Lower leg skin (tissue), 4 donors: ENCODE measurements at places on chromosomes 13 and 19.

GRCh38 chr13:51942189-51942588 lies 69.1 kb downstream of the ATP7B start:
- DNase-seq: no peak

- no peak for DNase-seq
Measured at GRCh38 chr19:38711726-38712153, 32.5 kb downstream of the CAPN12 start.

DNA sequence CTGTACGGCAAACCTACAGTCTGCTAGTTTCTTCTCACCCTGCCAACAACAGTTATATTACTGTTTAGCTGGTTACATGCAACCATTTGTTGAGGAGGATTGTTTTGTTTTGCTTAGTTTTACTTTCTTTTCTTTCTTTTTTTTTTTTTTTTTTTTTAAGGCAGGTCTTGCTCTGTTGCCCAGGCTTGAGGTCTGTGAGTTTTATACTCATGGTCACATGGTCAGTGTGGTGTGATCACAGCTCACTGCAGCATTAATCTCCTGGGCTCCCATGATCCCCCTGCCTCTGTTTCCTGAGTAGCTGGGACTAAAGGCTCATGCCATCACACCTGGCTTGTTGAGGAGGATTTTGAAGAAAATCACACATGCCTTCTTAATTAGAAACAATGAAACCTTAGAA lies 505.6 kb downstream of the GPC5 start:
- DNase-seq: no peak

- DNase-seq: no peak
Measured at GRCh38 chr13:77353995-77354394, 27.1 kb upstream of the MYCBP2 start.

DNA sequence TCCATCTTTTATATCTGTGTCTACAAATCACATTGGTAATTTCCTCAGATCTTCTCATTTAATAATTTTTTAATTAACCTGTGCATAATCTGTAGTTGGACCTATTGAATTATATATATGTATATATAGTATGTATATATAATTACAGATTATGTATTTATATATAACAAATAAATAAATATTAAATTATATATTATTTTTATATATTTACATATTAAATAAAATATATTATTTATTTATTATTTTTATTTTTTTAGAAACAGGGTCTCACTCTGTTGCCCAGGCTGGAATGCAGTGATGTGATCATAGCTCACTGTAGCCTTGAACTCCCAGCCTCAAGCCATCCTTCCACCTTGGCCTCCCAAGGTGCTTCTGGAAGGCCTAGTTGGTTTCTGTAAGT lies 197.9 kb downstream of the FGF9 start:
- DNase-seq: no peak

DNA sequence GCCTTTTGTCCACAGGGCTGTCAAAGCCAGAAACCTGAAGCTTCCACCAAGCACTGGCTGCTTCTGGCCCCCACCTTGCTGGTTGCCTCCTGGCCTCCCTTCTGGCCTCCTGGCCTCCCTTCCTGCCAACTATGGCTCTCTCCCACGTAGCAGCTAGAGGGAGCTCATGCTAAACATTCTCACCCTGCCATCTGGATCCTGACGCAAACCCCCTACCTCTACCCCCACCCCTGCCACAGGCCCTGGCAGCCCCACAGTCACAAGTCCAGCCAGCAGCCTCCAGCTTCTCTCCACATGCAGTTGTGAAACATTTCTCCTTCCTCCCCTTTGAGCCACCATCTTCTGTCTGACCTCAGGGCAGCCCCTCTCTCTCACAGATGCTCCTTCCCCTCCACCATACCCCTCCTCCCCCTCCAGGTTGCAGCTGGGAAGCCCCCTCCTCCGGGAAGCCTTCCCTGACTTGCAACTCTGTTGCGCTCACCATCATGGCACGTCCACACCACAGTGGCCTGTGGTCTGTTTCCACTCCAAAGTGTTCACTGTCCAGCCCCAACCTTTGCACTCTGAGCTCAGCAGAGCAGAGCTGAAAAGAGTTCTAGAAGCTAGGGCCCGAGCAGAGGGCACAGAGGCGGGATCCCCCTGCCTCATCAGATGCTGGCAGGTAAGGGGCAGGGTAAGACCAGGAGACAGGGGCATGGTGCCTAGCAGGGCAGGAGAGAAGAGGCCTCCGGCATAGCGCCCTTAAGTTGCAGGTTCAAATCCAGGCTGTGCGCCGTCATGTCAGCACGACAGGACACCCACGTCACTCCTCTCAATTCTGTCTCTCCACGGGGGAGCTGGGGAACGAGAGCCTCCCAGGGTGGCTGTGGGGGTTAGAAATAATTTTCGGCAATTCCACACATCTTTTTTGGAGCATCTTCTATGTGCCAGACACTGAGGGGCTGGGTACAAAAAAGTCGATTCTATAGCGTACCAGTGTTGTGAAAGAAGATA lies 7.3 kb downstream of the ADGRL1 start:
- DNase-seq: no peak

DNA sequence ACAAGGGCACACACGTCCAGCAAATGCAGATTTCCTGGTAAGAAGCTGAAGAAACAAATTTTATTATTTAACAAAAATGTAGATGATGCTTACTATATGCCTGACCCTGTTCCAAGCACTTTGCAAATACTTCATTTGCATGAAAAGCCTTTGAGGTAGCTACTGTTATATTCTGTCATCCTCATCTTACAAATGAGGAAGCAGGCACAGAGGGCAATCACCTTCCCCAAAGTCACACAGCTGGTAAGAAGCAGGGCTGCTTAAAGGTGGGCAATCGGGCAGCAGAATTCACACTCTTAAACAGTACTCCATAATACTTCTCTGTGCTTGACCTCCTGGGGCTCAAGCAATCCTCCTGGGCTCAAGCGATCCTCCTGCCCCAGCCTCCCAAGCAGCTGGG lies 18.3 kb upstream of the PNMA8C start:
- no peak for DNase-seq

DNA sequence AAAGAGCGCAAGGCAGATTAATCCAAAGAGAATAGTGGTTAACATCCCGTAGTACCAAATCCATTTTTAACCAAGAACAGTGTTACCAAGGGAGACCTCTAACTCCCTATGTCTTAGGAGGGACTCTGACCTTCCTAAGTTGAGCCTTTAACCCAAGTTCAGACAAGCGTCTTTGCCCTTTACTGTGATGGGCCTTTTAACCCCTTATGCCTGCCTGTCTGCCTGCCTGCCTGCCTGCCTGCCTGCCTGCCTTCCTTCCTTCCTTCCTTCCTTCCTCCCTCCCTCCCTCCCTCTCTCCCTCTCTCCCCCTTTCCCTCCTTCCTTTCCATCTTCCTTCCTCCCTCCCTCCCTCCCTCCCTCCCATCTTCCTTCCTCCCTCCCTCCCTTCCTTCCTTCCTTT lies 32.6 kb downstream of the CEACAM1 start:
- DNase-seq: no peak

DNA sequence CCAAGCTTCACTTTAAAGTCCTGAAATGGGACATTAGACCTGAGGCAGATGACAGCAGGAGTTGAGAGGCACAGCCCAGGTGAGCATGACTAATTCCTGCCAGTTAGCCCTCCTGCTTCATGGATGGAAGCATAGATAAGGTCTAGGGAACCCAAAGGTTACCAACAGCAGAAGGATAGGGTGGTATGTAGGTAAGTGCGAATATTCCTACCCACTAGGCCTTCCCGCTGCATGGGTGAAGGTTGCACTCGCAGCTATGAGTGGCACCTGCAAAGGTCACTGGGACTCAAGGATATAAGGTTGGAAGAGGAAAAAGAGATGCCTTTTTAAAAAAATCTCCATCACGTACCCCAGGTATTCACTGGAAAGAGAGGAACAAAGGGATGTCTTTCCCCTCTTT lies 12.2 kb upstream of the MLLT1 start:
- DNase-seq: no peak

- DNase-seq: no peak
Measured at GRCh38 chr19:660793-661426, 2.1 kb downstream of the RNF126 start.

DNA sequence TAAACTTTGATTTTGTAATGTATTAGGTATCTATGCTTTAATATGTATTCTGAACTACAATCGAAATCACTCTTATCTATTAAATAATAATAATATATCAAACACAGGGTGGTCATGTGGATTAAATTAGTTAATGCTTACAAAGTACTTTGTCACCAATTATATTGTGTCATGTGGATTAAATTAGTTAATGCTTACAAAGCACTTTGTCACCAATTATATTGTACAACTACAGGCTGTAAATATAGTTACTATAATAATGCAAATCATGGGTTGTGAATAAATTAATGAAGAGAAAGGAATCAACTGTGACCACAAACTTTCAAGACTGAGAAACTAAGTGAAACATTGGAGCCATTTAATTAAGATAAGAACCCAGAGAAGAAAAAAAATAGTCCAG lies 1929.1 kb upstream of the PCDH20 start:
- no peak for DNase-seq

DNA sequence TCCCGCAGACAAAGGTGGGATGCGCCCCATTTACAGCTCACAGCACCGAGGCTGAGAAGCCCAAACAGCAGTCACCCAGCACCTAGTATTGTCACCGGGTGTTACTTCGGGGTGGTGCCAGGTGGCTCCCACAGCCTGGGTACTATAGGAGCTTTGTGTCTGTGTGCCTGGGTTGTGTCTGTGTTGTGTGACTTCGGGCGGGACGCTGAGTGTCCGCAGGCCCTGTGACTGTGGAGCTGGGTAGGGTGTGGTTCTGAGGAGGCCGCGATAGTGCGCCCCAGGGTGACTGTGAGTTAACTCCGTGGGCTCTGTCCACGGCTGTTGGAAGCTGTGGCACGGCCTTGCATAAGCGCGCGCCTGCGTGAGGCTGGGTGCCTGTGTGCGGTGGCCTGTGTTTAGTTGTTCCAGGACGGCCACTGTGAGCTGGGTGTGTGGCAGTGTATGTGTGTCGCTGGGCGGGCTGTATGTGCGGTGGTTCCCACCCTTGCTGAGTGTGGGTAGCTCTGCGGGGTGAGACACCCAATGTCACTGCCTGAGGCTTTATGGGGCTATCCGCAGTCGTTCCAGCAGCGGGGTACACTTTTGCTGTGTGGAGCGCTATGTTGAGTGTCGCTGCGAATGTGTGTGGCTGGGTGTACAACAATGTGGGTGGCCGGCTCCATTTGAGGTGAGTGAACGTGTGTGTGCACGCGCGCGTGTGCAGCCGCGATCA lies 559 bp upstream of the SSBP4 start:
- peak; percentile 93 for DNase-seq

DNA sequence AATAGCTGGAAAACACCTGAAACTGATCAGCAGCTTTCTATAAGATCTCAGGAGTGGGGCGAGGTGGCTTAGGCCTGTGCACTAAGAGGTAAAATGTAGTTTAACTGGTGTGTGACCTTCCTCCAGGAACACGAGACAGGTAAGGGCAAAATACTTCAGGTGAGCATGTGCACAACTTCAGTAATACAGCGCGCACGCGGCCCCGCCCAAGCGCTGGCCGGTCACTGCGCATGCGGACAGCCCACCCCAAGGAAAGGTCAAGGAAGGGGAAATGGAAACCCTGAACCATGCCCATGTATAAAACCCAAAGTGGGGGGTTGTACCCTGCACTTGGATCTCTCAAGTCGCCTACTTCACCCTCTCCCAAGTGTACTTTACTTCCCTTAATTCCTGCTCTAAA lies 49.4 kb upstream of the ARHGEF7 start:
- DNase-seq: no peak
